ENCODE measurements at places on chromosomes 13 and 19.

DNA sequence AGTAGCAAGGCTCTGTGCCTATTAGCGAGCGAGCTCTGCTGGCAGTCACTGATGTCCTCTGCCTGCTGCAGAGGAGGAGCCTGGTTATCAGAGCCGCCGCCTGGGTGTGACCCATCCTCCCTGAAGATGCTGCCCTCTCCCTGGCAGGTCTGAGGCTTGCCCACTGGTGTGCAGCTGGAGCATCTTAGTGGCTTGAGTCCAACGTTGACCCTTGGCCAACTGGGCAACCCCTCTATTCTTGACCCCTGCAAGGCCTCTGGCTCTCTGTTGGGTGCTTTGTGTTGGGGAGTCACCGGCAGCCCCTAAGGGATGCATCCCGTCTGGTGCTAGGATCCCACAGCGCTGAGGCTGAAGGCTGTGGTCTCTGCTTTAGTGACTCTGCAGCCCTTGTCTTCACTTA is 277.9 kb upstream of the SOX1 start:
- DNase-seq: no peak

DNA sequence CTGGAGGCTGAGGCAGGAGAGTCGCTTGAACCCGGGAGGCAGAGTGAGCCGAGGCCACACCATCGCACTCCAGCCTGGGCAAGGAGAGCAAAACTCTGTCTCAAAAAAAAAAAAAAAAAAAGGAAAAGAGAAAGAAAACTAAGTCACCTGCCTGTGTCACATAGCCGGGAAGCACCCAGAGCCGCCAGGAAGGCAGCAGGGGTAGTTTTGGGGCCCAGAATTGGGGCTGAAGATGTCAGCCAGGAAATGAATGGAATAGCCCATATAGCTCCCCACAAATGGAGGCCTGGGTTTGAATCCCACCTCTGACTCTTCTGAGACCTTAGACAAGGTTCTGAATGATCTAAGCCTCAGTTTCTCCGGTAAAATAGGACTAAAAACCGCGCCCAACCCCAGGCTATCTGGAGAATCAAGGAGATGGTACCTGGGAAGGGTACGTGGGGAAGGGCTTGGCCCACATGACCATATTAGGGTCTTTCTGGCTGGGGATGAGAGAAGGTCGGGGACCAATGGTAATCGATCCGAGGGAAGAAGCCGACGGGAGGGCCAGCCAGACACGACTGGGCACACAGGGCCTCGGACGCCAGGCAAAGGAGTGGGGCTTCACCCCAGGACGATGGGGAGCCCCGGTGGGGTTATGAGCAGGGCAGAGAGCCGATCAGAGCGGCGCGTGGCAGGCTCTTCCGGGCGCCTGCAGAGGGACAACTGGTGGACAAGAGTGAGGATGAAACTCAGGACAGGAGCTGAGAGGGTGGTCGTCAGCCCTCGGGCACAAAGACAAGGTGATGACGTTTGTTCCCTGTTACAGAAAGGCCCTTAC is 14.4 kb downstream of the CCDC124 start:
- DNase-seq: no peak

DNA sequence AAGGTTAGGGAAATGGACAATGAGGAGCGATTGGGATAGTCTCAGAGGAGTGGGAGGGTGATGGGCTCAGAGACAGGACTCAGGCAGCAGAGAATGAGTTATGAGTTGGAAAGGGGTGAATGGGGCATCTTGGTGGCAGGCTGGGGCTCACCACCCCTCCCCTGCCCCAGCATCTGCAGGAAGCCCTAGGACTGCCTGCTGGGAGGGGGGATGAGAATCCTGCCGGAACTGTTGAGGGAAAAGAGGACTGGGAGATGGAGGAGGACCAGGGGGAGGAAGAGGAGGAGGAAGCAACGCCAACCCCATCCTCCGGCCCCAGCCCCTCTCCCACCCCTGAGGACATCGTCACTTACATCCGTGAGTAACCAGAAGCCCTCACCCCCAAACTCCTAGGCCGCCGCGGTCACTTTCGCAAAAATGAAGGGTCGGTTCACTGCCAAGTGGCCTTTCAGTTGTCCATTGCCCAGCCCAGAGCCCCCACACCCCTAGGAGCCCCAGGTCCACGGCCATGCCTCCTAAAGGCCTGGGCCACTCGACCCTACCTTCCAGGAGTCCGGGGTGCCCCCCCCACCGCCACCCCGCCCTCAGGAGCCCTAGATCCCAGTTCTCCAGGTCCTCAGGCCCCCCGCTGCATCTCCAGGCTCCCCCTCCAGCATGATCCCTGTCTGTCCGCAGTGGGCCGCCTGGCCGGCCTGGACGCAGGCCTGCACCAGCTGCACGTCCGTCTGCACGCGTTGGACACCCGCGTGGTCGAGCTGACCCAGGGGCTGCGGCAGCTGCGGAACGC is 764 bp downstream of the CLEC11A start:
- no peak for DNase-seq

GRCh38 chr13:85500696-85501256 is 298.4 kb downstream of the SLITRK6 start:
- no peak for DNase-seq

- no peak for DNase-seq
Measured at GRCh38 chr19:41407271-41407670, 9.7 kb downstream of the BCKDHA start.

- no peak for DNase-seq
Measured at GRCh38 chr13:104318121-104318520, 1251.9 kb upstream of the SLC10A2 start.

DNA sequence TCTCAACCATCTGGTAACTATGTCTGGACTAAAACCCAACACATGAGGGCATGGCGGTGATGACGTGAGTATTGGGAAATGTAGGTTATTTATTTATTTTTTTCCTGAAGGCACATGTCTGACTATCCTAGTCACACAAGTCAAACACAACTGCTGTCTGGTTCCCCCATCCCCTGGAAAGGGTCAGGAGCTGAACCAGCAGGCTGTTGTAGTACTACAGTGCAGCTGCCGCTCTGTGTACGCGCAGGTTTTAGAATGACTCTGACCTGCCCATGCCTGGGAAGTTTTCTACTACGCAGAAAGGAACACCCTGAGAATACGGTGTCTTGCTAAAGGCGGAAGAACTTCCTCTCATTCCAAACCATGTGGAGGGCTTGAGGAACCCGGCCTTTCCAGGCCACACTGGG is 1.2 kb downstream of the SLC7A1 start:
- DNase-seq: peak; percentile 72

- DNase-seq: peak; percentile 66
Measured at GRCh38 chr13:78137404-78138142, 218.9 kb upstream of the EDNRB start.

GRCh38 chr13:39596685-39597084 is 6.3 kb downstream of the LHFPL6 start:
- DNase-seq: no peak

- no peak for DNase-seq
Measured at GRCh38 chr19:49689133-49690078, at the start of gene ADM5. Gene ADM5 (plus strand): TSS chr19:49689594. CDS start chr19:49689838, 244 bp downstream.
